Renal pelvis (tissue), 12 donors: ENCODE measurements at places on chromosomes 7 and 10. TPM values are rescaled to one million over a fixed set of nuclear protein-coding genes. Genes with fewer than 3 reads are reported as not detected.

DNA sequence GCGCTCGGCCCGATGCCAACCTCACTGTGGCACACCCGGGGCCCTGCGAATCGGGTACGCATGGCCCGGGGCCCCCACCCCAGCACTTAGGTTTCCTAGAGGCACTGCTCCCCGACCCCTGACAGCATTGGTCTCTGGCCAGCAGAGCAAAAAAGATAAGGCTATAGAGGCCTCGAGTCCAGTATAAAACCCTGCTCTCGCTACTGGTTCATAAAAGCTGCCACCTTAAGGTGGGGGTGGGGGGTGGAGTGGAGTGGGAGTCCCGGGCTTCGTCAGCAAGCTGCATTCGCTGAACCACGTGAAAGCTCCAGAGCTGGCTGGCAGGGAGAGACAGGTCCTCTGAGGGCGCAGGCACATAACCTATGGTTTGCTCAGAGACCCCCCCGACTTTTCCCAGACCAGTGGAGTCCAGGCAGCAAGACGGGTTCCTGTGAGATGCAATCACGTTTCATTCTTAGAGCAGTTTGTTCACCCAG is 1.3 kb downstream of the KAZALD1 start:
- no peak for DNase-seq

GRCh38 chr10:50566150-50566549 is 57.6 kb downstream of the SGMS1 start:
- no peak for DNase-seq

GRCh38 chr10:132742837-132743194 is 43.1 kb downstream of the NKX6-2 start:
- DNase-seq = no peak

- DNase-seq = no peak
Observed at GRCh38 chr10:28054228-28054860, 55.5 kb upstream of the ODAD2 start.

DNA sequence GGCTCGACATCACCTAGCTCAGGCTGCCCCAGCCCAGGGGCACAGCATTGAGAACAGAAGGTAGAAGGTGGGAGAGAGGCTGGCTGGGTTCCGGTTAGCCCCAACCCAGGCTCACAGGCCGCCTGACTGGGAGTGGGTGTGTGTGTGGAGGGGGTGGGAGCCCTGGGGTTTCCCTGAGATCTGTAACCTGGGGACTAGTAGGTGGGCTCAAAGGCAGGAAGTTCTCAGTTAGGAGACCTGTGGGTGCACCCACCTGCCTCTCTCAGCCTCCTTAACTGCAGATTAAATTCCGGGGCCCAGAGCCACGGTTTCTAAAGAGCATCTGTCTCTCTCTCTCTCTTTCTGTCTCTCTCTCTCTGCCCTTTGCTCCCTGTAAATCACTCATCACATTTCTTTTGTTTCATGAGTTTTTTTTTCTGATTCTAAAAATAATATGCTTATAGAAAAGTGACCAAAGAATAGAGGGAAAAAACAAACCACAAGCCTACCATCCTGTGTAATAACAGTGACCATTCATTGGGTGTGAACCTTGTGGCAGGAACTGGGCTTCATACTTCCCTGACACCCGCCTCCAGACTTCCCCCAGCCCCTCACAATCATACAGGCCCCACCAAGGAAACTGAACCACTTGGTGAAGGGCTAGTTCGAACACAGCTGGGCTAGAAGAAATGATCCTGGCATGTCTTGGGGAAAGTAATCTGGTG is 83.4 kb upstream of the SMNDC1 start:
- no peak for DNase-seq

GRCh38 chr7:35754741-35755140 is 46.1 kb upstream of the SEPTIN7 start:
- DNase-seq = no peak

DNA sequence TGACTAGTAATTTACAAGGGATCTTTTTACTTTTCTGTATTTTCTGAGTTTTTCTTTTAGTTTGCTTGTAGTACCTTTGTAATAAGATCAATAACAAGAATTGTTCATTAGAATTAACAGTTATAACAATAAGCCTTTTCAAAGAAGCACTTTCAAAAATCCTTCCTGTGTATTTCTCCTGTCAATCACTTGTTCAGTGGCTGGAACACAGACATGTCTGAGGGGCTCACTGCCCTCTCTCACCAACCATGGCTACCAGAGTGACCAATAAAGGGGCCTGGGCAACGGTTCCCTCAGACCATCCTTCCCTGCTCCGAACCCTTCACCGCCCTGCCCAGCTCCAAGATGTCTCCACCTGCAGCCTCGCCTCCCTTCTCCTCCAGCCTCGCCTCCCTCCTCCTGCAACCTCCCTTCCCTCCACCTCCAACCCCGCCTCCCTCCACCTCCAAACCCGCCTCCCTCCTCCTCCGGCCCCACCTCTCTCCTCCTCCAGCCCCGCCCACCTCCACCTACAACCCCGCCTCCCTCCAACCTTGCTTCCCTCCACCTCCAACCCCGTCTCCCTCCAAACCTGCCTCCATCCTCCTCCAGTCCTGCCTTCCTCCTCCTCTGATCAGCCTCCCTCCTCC is 353.4 kb downstream of the TNS3 start:
- no peak for DNase-seq

- DNase-seq = no peak
Observed at GRCh38 chr7:99359465-99360154, 14.9 kb upstream of the ARPC1B start.

GRCh38 chr10:104234934-104235333 is 2.8 kb upstream of the CFAP43 start:
- no peak for DNase-seq

DNA sequence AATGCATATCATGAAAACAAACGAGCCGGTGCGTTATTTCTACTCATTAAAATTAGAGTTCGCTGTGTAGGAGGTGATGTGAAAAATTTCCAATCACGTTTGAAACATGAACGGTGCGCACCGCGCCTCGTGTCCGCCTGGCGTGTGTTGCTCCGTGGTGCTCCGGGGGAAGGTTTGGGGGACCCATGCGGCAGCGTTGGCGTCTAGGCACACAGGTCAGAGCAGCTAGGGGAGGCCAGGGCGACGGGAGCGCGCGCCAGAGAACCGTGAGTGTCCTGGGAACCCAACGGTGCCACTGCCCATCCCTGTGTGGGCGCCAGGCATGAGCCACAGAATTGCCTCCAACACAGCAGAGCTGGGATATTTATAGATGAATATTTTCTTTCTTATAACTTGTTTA is 70.6 kb upstream of the ADARB2 start:
- DNase-seq = no peak

DNA sequence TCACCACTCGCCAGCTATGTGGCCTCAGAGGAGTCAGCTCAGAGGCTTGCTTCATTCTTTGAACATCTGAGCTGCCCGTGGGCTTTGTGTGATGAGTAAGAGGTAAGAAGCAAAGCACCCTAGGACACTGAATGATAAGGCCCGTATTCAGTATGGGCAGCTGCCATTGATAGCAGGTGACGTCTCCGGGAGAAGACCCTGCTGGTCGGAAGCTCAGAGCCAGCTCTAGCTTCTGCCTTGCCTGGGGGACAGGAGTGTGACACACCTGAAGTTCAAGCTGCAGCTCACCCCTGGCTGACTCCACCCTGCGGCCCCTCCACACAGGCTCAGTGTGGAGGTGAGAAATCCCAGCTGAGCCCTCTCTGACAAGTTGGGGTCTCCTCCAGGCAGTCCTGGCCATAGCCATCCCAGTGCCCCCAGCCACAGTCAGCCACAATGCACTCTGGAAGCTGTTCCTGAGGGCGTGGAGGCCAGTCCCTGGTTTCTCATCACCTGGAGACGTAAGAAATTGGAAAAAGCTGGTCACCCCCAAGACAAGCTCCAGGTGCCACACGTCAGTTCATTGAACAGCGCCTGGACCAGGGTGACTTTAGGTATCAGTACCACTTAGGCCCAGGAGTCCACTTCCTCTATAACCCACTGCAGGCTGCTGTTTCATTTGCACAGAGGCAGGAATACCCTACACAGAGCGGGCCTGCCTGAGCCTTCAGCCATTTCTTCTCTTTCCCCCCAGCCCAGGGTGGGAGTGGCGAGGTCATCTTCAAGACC is 164.9 kb upstream of the RHEB start:
- no peak for DNase-seq

DNA sequence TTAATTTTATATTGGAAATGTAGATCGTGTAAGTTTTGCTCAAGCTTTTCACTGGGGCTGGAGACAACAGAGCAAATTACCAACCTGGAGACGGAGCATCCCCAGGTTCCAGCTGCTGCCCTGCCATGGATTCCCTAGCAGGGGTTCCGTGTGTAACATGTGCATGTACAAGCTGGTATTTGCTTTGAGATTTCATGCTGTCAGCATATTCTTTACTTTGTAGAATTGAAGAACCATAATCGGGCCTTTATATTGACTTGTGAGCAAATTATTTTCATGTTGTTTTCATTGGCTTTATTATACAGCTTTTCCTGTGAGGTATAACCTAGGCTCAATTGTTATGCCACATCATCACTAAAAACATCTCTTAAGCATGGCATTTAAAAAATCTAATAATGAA is 369.2 kb upstream of the COBL start:
- DNase-seq = no peak

DNA sequence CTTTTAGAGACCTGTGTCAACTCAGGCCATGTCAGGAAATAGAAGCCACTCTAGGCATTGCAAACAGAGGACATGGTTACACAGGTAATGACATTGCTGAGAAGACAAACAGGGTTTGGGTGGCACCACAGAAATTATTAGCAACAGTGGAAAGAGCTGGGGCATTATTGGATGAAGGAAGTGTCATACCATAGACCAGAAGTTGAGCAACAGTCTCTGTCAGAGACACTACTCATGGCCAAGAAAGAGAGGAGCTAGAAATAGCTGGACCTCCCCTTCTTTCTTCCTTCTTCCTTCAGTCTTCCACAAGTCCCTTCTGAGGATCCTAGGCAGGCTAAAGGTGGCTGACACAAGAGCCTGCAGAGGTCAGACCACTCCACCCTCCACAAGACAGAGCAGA is 4.2 kb upstream of the LIPA start:
- no peak for DNase-seq

DNA sequence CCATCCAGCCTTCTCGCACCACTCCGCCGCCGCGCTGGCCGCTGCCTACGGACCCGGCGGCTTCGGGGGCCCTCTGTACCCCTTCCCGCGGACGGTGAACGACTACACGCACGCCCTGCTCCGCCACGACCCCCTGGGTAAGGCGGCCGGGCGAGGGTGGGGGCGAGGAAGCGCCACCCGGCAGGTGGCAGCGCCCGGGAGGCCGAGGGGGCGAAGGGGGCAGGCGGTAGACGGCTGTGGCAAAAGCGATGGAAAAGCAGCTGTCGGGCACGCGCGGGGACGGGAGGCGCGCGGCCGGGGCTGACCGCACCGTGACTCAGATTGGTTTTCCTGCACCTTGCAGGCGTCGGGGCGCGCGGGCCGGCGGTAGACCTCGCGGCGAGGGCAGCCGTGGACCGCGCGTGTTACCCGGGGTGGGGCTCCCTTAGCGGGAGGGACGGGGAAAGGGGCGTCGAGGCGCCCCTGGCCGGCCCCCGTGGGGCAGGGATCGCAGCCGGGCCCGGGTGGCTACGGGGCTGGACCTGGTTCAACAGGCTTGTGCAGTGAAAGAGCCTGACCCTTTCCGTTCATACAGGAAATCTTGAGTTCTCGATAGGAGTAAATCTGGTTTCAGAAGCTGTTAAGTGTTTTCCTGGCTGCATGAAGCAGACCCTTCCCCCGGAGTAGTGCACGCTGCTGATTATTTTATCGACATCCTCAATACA is 608 bp downstream of the HHEX start:
- no peak for DNase-seq

- no peak for DNase-seq
Observed at GRCh38 chr7:142883145-142883544, 2.4 kb downstream of the TRPV6 start.

GRCh38 chr7:483656-484355 is 35.8 kb downstream of the PDGFA start:
- DNase-seq = peak; percentile 62

DNA sequence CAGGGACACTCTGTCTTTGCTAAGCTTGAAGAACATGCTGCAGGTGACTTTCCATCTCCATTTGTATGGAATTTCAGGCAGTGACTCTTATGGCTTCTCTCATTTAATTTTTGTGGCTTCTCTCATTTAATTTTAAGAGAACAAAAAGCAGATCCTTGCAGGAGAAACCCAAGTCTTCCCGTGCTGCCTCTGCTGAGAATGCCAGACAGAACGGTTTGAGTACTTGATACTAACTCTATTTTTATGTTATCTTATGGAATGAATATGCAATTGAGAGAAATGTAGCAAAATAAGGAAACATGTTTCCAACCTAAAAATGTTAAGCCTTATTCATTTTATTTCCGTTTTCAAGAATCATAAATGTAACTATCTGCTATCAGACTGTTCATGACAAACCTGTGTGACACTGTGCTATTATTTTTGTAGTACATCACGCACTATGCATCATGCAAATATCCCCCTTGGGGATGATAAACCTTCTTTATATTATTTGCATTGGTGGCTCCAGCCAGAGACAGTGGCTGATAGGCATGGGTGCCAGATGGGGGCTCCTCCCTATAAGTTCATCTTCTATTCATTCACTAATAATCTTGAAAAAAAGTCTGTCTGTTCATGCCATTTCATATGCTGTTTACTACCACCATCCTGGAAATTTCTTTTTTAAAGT is 6.9 kb upstream of the RAPGEF5 start:
- DNase-seq = no peak

- no peak for DNase-seq
Observed at GRCh38 chr7:122468945-122469344, 164.4 kb upstream of the FEZF1 start.

GRCh38 chr10:18968159-18968558 is 80.4 kb upstream of the MALRD1 start:
- no peak for DNase-seq

ADCY1 gene
- 3.7 TPM for polyA plus RNA-seq

DEPP1 gene
- polyA plus RNA-seq = 10.3 TPM

PNLIPRP2 gene
- polyA plus RNA-seq = not detected

WAPL gene
- polyA plus RNA-seq = 52.8 TPM

PHTF2 gene
- 21.9 TPM for polyA plus RNA-seq

PANK1 gene
- 46.8 TPM for polyA plus RNA-seq

GBX1 gene
- polyA plus RNA-seq = not detected

CCL24 gene
- polyA plus RNA-seq = 0.93 TPM

ADCYAP1R1 gene
- polyA plus RNA-seq = 1.4 TPM

ZNF3 gene
- 50.5 TPM for polyA plus RNA-seq

ELAPOR2 gene
- 8.3 TPM for polyA plus RNA-seq
